SJCRH30 (cell line): ENCODE measurements at places on chromosomes 6 and 20. TPM values are rescaled to one million over a fixed set of nuclear protein-coding genes. Genes with fewer than 3 reads are reported as not detected.

GRCh38 chr6:55886185-55886836 is 10.9 kb upstream of the BMP5 start:
- peaks cover 33% of the 10 kb centered on the region for H3K4me1 ChIP-seq
- DNase-seq = no peak
- no peaks in the 10 kb centered on the region for H3K27me3 ChIP-seq

DNA sequence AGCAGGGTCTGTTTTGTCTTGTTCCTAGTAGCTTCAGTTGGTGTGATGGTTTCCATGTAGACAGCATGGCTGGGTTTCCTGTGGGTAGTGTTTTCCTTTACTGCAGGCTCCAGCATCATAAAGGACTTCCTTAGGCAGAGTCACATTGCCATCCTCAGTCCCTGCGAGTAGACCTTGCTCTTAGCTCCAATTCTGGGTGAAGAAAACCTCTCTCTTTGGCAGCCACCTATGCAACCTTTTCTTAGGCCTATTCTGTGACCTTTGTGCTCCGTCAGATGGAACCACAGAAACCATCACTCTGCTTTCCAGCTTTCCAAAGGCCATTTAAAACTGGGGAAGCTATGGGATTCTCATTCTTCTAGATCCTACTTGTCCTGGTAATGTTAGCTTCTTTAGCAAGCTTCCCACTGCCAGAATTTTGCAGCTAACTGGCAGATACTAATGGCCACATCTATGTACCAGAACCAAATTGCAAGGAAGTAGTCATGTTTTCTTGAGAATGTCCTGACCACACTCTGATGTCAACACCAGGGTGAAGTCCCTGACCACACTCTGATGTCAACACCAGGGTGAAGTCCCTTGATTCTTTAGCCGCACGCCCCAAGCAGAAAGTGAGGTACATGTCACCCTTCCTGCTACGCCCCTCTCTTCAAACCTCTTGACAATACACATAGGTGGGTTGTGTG is 646.6 kb upstream of the HS3ST5 start:
- H3K27me3 ChIP-seq = no peaks in the 10 kb centered on the region; the same call in 1 of the 2 replicates
- no peak overlapping the region for H3K4me3 ChIP-seq
- no peaks in the 10 kb centered on the region for H3K4me1 ChIP-seq
- no peaks in the 10 kb centered on the region for H3K36me3 ChIP-seq

DNA sequence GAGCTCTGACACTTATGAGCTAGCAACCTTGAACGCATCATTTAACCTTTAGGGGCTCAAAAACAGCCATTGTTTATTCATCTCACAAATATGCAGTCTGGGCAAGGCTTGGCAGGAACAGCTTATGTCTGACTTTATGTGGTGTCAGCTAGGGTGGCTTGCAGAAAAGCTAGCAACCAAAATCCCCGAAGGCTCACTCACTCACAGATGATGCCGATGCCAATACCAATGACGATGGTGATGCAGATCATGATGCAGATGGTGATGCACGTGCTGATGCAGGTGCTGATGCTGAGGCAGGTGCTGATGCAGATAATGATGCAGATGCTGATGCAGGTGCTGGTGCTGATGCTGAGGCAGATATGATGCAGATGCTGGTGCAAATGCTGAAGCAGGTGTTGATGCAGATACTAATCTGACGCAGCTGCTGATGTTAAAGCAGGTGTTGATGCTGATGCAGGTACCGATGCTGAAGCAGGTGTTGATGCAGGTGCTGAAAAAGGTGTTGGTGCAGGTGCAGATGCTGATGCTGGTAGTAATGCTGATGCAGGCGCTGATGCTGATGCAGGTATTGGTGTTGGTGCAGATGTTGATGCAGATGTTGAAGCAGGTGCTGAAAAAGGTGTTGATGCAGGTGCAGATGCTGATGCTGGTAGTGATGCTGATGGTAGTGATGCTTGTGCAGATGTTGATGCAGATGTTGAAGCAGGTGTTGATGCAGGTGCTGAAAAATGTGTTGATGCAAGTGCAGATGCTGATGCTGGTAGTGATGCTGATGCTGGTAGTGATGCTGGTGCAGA is 195.6 kb downstream of the NFATC2 start:
- peaks cover 36% of the 10 kb centered on the region for H3K4me1 ChIP-seq
- H3K27me3 ChIP-seq = no peaks in the 10 kb centered on the region
- no peak for DNase-seq
- H3K36me3 ChIP-seq = no peaks in the 10 kb centered on the region

DNA sequence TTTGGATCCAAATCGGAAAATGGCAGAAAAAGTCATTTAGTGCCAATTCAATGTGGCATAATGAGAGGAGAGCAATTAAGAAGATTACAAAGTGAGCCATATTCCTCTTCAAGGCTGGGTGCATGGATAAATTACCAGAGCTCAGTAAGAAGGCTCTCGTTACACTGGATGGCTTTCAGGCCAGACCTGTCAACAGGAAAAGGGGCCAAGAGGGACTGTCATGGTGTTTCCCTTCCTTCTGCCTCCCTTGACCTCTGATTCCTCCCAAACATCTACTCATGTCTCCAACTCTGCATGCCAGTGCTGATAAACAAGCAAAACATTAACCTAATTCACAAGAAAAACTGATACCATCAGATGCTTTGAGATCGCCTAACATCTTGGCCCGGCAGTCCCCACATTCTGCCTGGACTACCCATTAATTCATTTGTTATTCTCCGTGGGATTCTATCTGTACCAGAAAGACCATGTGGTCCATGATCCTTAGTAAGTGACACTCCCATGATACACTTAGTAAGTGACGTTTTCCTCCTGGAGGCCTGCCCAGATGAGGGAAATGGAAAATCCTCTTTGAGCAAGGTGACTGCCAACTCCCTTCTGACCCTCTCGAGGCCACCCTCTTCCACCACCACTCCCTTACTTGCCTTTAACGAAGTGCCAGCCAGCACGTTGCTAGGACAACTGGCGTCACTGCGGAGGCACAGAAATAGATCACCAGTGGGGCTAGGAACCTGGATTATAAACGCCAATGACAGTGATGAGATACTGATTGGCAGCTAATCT is 239.2 kb downstream of the GMPR start:
- H3K36me3 ChIP-seq = no peaks in the 10 kb centered on the region
- H3K4me3 ChIP-seq = no peak overlapping the region
- H3K4me1 ChIP-seq = no peaks in the 10 kb centered on the region
- no peaks in the 10 kb centered on the region for H3K27me3 ChIP-seq
- no peak overlapping the region for H3K27ac ChIP-seq
- no peak for DNase-seq

RNF144B gene
- 0.05 and 0.20 TPM in 2 replicates for total RNA-seq

RAET1E gene
- not detected in 2 replicates for total RNA-seq

MCCD1 gene
- not detected in 2 replicates for total RNA-seq
